ENCODE measurements at places on chromosomes 16 and 17. TPM values are rescaled to one million over a fixed set of nuclear protein-coding genes. Genes with fewer than 3 reads are reported as not detected.

- no peak for DNase-seq
Measured at GRCh38 chr17:79473111-79473875, 137.6 kb downstream of the RBFOX3 start.

DNA sequence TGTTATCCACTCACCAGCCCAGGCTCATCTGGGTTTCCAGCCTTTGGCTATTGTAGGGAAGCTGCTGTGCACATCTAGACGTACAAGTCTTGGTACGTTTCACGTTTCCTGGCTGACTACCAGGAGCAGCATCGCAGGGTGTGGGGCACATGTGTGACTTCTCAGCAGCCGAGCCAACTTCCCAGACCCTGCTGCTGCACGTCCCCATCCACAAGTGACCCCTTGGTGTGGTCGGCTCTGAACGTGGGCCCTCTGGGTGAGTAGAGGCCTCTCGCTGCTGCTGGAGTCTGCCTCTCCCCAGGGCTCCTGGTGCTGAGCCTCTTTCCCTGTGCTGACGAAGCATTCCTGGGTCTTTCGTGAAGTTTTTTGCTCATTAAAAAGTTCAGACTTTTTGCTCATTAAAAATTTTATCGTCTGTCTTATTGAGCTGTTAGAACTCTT is 70.2 kb upstream of the ZNF750 start:
- no peak for DNase-seq

GRCh38 chr17:46013502-46014165 is 14.6 kb downstream of the STH start:
- no peak for DNase-seq

DNA sequence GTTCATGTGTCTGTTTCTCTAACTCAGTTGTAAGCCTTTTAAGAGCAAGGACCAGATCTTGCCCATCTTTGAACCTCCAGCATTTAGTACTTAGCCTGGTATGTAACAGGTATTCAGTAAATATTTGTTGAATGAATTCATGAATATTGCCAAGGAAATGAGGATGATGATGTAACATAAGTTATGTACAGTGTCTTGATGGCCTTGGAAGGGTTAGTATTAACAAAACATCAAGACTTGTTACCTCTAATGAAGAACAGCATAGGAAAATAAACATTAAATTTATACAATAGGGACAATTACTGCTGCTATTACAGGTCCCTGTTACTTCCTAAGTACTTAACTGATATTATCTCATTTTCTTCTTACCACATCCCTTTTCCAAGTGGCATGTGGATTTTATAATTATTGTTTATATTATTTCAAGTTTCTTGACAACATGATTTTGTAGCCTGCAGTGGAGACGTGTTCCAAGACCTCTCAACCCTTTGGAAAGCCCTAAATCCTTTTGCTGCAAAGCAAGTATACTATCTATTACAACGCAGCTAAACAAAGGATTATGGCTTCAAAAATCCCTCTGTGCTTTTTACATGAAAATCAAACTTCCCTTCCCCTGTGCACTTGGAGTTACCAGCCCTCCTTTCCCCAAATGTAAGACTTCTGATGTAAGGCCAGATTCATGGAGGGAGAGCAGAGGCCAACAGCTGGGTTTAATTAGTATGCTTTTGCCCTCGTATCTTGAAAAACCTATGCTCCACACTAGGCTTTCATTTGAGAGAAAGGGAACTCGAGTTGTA is 77.4 kb upstream of the SMIM36 start:
- no peak for DNase-seq

DNA sequence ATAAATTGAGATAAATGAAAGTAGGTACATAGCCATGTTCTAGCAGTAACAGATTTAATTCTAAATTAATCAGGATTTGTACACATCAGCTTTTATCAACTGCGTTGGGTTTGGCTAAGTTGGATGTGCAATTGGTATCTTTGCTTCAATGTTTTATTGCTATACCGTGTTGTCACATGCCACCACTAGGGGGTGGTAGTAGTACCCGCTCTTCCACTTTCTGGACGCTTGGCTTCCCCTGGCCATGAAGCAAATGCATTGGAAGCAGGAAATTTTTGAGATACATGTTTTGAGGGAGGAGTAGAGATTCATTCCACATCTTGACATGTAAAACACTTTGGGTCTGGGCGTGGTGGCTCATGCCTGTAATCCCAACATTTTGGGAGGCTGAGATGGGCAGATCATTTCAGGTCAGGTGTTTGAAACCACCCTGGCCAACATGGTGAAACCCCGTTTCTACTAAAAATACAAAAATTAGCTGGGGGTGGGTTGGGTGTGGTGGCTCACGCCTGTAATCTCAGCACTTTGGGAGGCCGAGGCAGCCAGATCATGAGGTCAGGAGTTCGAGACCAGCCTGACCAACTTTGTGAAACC is 58.6 kb downstream of the EMP2 start:
- DNase-seq: no peak

- DNase-seq: no peak
Measured at GRCh38 chr16:76932541-76933211, 258.3 kb upstream of the MON1B start.

Gene C16orf89
- polyA plus RNA-seq: 8.1 TPM

Gene NARF
- 74.7 TPM for polyA plus RNA-seq

Gene MT3
- polyA plus RNA-seq: 1.5 TPM
